ENCODE measurements at places on chromosomes 2 and 18. TPM values are rescaled to one million over a fixed set of nuclear protein-coding genes. Genes with fewer than 3 reads are reported as not detected.

DAPL1 gene
- polyA plus RNA-seq: not detected

OXER1 gene
- 7.0 TPM for polyA plus RNA-seq

RHOB gene
- 132 TPM for polyA plus RNA-seq

ZC3H6 gene
- polyA plus RNA-seq: 7.1 TPM

TMEM200C gene
- 0.43 TPM for polyA plus RNA-seq

All from hindlimb muscle (tissue), 1 donor.